Skin of body (tissue), 3 donors: ENCODE measurements at places on chromosomes 3 and 15.

- DNase-seq: no peak
Observed at GRCh38 chr3:193825617-193826016, 232.6 kb downstream of the OPA1 start.

GRCh38 chr3:135263331-135263730 is 468.3 kb downstream of the EPHB1 start:
- DNase-seq: no peak

DNA sequence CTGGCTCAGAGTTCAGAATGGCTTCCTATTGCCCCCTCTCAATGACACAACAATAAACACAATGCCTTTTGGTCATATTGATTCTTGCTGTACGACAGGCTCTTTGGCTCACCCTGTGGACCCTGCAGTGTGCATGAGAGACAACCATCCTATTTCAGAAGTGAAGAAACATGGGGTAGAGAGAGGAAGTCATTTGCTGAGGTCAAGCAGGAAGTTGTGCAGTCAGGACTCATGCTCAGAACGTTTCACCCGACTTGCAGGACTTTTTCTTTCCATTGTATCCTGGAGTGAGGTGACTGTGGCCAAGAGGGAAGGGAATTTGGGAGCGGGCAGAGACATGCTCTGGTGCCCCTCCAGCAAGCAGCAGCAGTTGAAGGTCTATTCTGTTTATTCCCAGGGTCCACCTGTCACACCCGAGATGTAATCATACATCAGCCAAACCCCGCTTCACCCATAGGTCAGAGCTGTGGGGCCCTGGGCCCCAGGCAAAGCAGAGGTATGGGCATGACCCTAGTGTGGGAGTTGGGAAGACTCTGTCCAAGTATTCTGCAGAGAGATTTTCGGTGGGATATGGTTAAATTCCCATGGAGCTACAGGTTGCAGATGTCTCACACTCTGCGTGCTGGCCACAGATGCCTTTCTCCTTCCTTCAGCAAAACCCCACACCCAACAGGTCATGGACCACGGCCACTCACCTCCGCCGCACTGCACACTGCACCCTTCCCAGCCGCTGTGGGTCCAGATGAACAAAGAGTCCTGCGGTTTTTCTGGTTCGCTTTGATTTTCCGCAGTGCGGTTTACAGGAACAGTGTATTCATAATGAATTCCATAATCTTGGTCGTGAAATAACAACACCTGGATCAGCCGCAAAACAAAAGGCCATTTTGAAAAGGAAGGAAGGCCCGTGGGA is 290.6 kb downstream of the ADAMTS17 start:
- DNase-seq: no peak

DNA sequence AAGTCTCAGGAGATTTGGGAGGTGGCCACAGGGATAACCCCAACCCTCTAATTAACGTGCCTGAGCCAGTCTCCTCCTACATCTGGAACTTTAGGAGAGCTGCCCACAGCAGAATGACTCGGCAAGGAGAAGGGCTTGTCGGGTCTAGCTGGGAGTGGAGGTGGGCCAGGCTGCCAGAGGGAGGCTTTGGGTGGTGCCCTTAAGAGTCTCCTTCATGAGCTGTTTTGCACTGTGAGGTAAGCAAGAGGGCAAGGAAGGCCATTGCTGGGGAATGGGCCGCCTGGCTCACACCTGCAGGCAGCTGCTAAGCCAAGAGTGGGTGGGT is 3.6 kb upstream of the TNK2 start:
- no peak for DNase-seq

- DNase-seq: no peak
Observed at GRCh38 chr3:192916371-192917027, 1.2 kb downstream of the MB21D2 start.

DNA sequence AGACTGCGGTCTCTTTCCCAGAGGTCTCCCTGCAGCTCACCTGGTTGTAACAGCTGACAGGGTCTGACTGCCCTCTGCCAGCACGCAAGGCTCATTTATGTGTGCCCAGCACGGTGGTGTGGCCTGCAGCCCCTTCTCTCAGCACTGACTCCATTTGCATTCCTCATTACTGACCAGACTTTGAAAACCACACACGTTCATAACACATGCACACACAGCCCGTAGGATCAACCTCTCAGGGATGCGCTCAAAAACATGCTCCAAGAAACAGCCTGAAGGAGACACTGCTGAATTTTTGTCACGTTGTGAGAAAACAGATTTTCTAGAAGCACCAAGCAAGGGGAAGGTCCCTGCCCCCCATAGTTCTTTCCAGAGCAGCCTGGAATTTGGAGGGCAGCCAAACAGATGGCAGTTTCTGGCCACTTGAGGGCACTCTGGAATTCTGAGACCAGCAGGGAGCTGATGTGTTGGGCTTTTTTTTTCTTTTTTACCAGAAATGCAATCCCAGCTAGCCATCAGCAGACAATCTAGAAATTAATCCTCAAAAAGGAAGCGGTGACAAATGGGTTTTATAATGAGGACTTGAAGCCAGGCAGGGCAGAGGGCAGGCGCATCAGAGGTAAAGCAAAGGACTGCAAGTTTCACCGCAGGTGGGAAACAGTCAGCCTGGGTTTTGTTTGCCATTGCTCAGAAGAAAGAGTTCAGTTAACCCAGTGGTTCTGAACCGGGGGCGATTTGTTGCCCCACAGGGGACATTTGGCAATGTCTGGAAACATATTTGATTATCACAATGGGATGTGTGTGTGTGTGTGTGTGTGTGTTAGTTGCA is 170.5 kb upstream of the PROK2 start:
- DNase-seq: peak; percentile 77

DNA sequence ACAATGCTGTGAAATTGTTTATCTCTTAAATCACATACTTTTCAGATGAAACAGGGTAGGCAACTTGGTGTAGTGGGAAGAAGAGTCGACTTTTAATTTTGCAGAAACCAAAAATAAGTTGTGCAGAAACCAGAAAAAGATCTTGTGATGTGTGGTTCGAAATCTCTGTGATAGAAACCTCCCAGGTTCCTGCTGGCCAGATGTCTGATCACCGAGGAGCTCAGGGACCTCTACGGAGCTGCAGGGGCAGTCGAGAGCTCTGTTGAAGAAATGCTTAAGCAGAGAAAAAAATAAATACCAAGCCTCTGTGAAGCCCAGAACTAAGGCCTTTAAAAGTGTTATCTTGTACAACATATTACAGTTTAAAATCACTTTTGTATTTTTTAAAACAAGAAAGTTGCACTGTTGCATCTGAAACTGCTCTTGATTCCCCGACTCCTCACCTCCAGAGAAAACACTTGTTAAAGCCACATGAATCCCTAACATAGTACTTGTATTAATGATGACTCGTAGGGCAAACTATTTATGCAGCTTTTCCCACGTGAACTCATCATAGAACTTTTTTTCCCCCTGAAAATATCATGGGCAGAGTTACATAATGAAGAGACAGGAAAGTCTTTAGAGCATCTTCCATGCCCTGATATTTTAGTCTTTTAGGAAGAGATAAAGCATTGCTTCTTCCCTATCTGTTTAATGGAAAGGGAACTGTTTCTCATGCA is 51.3 kb downstream of the CCK start:
- DNase-seq: no peak

DNA sequence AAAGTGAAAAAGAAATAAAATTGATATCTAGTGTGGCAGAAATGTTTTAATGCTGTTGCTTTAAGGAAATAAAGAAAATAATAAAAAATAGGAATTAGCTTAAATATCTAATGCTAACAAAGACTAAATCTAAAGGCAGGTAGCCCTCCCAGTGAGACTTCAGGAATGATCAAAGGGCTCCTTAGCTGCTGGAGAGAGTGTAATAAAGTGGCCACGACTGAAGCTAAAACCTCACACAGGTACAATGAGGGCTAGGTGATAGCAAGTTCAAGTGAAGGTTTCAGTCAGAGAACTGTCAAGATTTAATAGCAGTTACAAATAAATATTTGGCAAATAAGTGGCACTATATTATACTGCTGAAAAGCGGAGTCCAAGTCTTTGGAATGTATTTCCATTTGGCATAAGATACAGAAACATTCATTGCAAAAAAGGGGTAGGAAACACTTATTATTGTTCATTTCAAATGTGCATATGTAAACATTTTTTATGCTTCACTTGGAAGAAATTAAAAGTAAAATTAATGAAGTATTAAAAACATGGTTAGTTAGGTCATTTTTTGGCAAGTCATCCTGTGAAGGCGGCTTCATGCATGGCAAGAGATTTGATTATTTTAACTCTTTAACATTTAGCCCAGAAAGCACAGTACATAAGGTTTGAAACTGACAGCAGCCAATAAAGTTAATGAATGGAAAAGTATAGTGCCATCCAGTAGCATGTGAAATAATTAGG is 168.2 kb downstream of the ECT2 start:
- peak; percentile 40 for DNase-seq

DNA sequence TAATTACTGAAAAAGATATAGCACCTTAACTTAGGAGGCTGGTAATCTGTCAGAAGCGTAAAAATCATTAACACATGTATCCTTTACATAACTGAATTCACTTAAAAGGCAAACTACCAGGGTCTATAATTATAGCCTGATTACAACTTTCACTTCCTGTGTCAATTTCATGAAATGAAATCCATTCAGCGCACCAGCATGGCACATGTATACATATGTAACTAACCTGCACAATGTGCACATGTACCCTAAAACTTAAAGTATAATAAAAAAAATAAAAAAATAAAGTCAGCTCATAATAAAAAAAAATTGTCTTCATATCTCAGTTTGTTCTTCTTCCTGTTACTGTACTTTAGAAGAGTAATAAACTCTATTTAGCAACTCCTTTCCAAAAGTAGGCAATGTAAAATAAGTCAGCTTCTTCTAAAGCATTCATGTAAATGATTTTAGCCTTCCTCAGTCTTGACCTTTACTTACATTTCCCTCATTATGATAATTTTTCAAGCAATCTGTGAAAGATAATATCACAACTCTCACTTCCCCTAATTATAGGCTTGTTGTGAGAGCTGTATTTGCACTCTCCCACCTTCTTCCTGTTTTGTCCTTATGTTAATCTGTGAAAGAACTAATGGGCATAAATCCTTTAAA is 50.1 kb downstream of the KBTBD8 start:
- no peak for DNase-seq

GRCh38 chr3:133782454-133782853 is 23.2 kb upstream of the SRPRB start:
- DNase-seq: no peak

DNA sequence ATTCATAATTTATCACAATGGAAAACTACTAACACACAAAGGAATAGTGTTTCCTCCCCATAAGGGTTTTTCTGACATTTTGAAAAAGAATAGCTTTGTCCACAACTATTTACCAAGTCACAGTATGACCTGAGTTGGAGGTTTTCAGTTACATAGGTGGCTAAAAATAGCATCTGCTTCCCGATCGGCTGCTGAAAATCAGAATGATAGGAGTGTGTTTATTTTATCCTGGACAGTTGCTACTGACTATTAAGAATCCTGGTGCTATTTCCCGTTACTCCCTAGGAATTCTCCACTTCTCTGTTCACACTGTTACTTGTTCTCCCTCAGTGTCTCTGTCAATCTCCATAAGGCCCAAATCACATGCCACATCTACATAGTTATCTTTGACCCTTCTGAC is 353.9 kb upstream of the RARB start:
- no peak for DNase-seq

DNA sequence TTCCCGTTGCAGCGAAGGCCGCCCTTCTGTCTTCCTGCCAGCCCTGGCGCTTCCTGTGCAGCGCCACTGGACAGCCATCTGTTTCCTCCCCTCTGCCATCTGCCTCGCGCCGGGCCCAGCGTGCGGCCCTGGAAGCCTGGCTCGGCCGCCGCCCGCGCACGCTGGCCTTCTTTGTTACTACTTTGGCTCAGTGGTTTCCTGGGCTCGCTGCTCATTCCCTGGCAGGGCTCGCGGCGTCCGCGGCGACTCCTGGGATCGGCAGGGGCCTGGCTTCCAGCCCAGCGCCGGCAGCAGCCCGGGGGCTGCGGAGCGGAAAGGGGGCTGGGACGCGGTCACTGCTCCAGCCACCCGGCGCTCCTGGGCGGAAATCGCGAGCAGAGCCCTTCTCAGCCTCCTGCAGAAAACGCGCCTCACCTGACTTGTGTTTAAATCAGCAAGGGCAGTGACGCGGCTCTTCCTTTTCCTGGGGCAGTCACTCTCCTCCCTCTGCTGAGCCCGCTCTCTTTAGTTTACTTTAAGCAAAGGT is 10.0 kb downstream of the CMTM7 start:
- peak; percentile 52 for DNase-seq

DNA sequence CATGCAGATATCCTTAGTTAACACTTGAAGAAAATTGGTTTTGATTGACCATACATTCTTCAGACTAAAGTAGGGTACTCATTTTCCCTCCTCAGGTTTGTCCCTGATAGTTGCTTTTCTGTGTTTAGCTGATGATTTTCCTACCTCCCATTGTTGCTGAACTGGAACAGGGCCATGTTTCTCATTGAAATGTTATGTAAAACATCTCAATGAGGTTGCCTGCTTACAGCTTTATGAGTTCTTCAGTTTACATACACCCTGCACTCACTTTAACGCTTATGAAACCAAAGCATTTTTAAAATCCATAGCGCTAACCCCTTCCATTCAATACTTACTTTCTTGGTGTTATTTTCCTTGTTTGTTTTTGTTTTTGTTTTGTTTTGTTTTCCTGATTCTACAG is 61.9 kb downstream of the HMG20A start:
- DNase-seq: peak; percentile 50

- DNase-seq: no peak
Observed at GRCh38 chr3:8938021-8938420, 25.3 kb downstream of the RAD18 start.

DNA sequence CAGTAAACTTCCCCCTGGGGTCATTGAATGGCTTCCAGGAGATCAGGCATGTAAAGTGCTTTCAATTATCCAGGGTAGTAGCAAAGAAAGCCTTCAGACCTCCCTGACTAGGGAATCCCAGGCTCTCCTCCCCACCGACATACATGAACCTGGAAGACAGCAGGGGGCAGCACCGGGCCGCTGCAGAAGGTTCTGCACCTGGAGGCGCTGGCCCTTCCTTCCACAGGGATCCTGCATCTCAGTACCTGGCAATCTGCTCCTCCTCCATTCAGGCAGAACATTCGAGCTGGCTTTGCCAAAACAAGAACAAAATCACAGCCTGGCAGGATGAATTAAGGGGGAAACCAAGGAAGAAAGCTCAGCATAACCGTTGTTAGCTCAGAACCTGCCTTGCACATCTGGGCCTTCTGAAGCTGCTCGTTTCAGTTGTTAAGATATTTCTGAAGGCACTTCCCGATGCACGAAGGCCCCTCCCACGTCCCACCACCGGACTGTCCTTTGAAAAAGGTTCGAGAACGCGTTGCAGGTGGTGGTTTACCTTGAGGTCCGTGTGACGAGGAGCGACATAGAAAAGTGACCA is 237.7 kb downstream of the SLCO3A1 start:
- DNase-seq: no peak

- DNase-seq: no peak
Observed at GRCh38 chr3:71127052-71127831, 456.3 kb downstream of the FOXP1 start.
